ENCODE measurements at places on chromosomes 3 and 15. TPM values are rescaled to one million over a fixed set of nuclear protein-coding genes. Genes with fewer than 3 reads are reported as not detected.

The SPSB4 gene
- polyA plus RNA-seq: not detected

GRCh38 chr3:80998022-80998421 lies 763.4 kb downstream of the GBE1 start:
- DNase-seq: no peak

The GOLGA8A gene
- polyA plus RNA-seq: 6.4 TPM

The NR2E3 gene
- 0.16 TPM for polyA plus RNA-seq

DNA sequence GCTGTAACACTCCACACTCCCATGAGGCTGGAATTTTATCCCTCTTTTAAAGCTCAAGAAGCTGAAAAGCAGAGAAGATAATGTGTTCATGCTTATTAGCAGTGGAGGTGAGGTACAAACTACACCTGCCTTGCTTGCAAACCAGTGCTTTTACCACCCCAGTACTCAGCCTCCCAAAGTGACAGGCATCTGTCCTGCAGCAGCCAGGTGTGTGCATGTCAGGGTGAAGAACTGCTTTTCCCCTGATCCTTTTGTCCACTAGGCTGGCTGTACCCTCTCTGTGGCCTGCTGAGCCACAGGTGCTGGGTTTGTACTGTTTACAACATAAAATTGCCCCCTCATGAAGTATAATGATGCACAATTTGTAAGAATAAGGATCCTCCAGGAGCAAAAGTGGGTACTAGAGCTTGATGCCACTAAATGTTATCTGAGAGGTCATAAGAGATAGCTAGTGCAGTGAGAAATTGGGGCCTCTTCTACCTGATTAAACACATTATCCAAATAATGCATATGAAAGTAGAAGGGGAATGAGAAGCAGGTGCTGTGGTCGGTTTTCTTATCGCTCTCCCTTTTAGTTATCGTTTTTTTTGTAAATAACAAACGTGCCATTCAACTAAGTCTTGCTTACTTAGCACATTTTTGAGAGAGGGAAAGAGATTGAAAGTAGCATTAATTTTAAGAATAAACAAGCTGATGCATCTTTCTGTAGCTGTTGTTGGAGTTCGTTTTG lies 39.2 kb upstream of the GADL1 start:
- no peak for DNase-seq

The ANKRD63 gene
- not detected for polyA plus RNA-seq

- DNase-seq: no peak
Observed at GRCh38 chr15:63986751-63987341, 59.4 kb downstream of the DAPK2 start.

The CASR gene
- polyA plus RNA-seq: not detected

DNA sequence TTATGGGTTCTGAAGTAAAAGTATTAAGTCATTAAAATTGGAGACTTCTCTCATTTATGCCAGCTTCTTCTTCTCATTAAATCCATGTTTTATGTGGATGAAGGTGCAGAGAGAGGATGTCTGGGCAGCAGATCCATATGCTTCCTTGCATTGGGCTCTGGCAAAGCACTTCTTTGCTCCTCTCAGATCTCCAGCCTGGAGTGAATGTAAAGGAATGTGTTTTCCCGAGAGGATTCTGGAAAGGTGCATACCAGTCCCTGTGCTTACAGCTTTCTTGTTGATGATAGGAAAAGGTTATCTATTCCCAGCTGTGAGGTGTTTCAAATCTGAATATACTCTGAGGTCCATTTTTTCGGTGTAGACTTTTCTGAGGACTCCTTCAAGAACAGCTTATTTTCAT lies 79.9 kb upstream of the PEX5L start:
- no peak for DNase-seq

GRCh38 chr3:187918081-187918644 lies 172.9 kb upstream of the BCL6 start:
- DNase-seq: no peak

- DNase-seq: no peak
Observed at GRCh38 chr15:40764629-40765103, 798 bp downstream of the GCHFR start.

DNA sequence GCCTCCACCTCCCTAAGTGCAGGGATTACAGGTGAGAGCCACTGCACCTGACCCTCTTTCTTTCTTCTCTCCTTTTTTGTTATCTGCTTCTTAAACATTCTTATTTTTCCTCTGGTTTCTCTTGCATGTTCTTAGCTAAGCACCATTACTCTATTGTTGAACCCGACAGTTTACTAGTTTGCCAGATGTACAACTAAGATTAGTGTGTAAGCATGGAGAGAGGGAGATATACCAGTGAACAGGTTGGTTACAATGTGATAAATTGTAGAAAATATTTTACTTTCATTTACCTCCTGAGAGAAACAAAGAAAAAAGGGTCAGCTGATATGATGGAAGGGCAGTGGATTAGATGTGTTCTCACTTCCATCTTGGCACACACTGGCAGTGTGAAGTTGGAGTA lies 4.9 kb downstream of the HAUS2 start:
- no peak for DNase-seq

DNA sequence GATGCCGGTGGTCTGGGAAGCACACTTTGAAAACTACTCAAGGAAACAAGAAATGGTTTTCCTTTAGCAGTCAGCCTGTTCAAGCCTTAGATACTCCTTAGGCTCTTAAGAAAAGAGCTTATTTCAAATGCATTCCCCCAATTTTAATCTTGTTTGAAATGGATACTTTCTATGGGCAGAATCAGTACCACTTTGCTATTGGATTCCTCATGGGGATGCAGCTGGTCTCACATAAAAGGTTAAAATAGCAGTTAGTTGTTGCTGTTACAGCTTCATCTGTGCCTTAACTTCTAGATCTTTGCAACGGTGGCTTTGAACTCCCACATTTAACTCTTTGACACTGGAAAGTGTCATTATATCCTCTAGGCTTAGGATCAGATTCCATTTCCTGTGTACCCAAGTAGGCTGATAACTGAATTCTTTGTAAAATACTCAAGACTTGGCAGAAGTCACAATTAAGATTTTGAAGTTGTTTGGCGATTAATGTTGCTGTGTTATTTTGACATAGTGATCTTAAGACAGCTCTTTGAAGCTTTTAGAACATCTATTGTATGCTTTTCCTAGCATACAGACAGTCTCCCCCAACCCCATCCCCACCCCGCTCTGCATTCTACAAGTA lies 2.2 kb downstream of the THBS1 start:
- DNase-seq: no peak

The NMNAT3 gene
- 0.22 TPM for polyA plus RNA-seq

DNA sequence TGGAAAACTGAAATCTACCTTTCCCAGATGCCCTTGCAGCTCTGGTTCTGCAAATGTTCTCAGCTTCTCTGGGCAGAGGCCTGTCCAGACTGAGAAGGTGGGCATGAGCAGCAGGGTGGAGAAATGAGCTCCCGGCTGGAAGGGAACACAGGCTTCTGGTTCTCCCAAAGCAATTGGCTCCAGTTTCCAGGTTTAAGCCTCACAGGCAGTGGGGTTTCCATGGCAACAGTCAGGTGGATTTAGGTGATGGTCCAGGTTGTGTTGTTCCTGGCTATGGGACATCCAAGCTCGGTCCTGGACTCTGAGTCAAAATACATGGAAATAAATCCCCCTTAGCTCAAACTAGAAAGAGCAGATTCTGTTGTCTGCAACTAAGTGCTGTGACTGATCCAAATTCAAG lies 94.6 kb upstream of the IQSEC1 start:
- DNase-seq: no peak

DNA sequence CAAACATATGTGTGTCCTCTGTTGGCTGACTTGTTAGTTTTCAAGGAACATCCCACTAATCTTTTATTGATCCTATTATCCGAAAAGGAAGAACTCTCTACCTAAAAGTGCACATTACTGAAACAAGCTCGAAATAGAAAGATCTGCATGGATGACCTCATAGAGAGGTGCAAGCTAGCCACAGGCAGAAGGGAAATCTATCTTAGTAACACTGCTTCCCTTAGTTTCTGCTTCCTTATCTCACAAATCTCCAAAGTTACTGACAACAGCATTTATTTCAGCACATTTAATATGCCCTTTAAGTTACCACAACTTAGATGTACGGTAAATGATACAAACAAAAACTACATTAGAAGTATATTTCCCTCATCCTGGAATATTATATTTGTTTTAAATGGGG lies 285.1 kb upstream of the CCDC54 start:
- no peak for DNase-seq

The KBTBD12 gene
- polyA plus RNA-seq: not detected

The GABRR3 gene
- polyA plus RNA-seq: not detected

GRCh38 chr3:182904164-182904563 lies 76.2 kb downstream of the DCUN1D1 start:
- no peak for DNase-seq

- no peak for DNase-seq
Observed at GRCh38 chr3:53274938-53275605, 19.2 kb upstream of the TKT start.

The UCN2 gene
- 1.2 TPM for polyA plus RNA-seq
